ENCODE measurements at places on chromosomes 12 and 14. TPM values are rescaled to one million over a fixed set of nuclear protein-coding genes. Genes with fewer than 3 reads are reported as not detected.

BICD1 gene
- total RNA-seq, result 18.2 TPM

SPPL3 gene
- 33.6 TPM for total RNA-seq

KIF5A gene
- total RNA-seq, result 2.4 TPM

DBX2 gene
- total RNA-seq, result not detected

IL26 gene
- 7.7 TPM for total RNA-seq

SMCO3 gene
- total RNA-seq, result not detected

DNA sequence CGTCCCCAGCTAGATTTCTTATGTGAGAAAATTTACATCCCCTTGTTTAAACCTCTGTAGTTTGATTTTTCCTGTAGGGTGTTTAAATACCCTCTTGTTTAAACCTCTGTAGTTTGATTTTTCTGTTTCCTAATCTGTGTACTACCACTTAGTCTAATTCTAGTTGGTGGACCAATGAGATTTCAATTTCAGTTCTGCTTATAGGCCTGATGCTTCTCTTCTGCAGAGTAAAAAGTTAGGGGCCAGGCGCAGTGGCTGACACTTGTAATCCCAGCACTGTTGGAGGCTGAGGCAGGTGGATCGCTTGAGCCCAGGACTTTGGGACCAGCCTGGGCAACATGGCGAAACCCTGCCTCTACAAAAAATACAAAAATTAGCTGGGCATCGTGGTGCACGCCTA, 11.5 kb downstream of the UBC start:
- H3K27me3 ChIP-seq, result peaks cover 4% of the 10 kb centered on the region
- no peaks in the 10 kb centered on the region for H3K36me3 ChIP-seq

GRCh38 chr12:69966409-69966808, 141.4 kb downstream of the MYRFL start:
- H3K4me3 ChIP-seq, result no peak overlapping the region
- no peak for DNase-seq
- H3K27me3 ChIP-seq, result no peaks in the 10 kb centered on the region
- H3K27ac ChIP-seq, result no peak overlapping the region

GRCh38 chr12:123270214-123271000, 1.2 kb downstream of the CDK2AP1 start:
- no peaks in the 10 kb centered on the region for H3K27me3 ChIP-seq
- H3K4me1 ChIP-seq, result peaks cover 16% of the 10 kb centered on the region
- H3K36me3 ChIP-seq, result peaks cover 2% of the 10 kb centered on the region
- peak overlapping the region; percentile 83 for H3K27ac ChIP-seq

GRCh38 chr12:25034676-25035075, 85.8 kb upstream of the BCAT1 start:
- peak; percentile 35 for DNase-seq
- H3K36me3 ChIP-seq, result no peaks in the 10 kb centered on the region
- H3K27ac ChIP-seq, result no peak overlapping the region
- no peak overlapping the region for H3K4me3 ChIP-seq
- H3K4me1 ChIP-seq, result no peaks in the 10 kb centered on the region
- peaks cover 17% of the 10 kb centered on the region for H3K27me3 ChIP-seq

- no peaks in the 10 kb centered on the region for H3K4me1 ChIP-seq
- no peak overlapping the region for H3K4me3 ChIP-seq
- peak; percentile 31 for DNase-seq
- no peak overlapping the region for H3K27ac ChIP-seq
- H3K36me3 ChIP-seq, result no peaks in the 10 kb centered on the region
Measured at GRCh38 chr14:89924268-89924667, 30.3 kb downstream of the EFCAB11 start.

GRCh38 chr12:104671409-104672095, 214.8 kb downstream of the CHST11 start:
- no peaks in the 10 kb centered on the region for H3K27me3 ChIP-seq
- peak overlapping the region; percentile 89 for H3K27ac ChIP-seq
- H3K4me1 ChIP-seq, result peaks cover 59% of the 10 kb centered on the region

- H3K4me1 ChIP-seq, result no peaks in the 10 kb centered on the region
- H3K36me3 ChIP-seq, result no peaks in the 10 kb centered on the region
- no peak overlapping the region for H3K27ac ChIP-seq
- no peaks in the 10 kb centered on the region for H3K27me3 ChIP-seq
- H3K4me3 ChIP-seq, result no peak overlapping the region
Measured at GRCh38 chr14:32980178-32980901, 41.7 kb downstream of the NPAS3 start.

- peaks cover 10% of the 10 kb centered on the region for H3K27me3 ChIP-seq
- peaks cover 2% of the 10 kb centered on the region for H3K36me3 ChIP-seq
Measured at GRCh38 chr12:104212516-104212915, 3.1 kb upstream of the TXNRD1 start.

GRCh38 chr12:3135522-3136461, 58.6 kb downstream of the TSPAN9 start:
- H3K4me3 ChIP-seq, result no peak overlapping the region
- H3K36me3 ChIP-seq, result no peaks in the 10 kb centered on the region
- DNase-seq, result peak; percentile 79

GRCh38 chr12:45599196-45599595, 130.3 kb upstream of the ARID2 start:
- peaks cover 26% of the 10 kb centered on the region for H3K27me3 ChIP-seq
- peaks cover 2% of the 10 kb centered on the region for H3K36me3 ChIP-seq
- no peaks in the 10 kb centered on the region for H3K4me1 ChIP-seq
- no peak overlapping the region for H3K27ac ChIP-seq
- DNase-seq, result no peak

GRCh38 chr12:128365651-128366231, 98.8 kb downstream of the TMEM132C start:
- no peaks in the 10 kb centered on the region for H3K36me3 ChIP-seq
- no peak for DNase-seq

DNA sequence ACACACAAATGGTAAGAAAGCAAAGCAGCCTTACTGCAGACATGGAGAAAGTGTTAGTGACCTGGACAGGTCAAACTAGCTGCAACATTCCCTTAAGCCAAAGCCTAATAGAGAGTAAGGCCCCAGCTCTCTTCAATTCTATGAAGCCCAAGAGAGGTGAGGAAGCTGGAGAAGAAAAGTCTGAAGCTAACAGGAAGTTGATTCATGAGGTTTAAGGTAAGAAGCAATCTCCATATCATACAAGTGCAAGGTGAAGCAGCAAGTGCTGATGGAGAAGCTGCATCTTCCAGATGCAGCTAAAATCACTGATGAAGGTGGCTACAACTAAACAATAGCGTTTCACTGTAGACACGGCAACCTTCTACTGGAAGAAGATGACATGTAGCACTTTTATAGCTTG, 53.5 kb downstream of the PPP1R12A start:
- H3K27me3 ChIP-seq, result no peaks in the 10 kb centered on the region
- peak overlapping the region; percentile 16 for H3K27ac ChIP-seq
- peaks cover 35% of the 10 kb centered on the region for H3K4me1 ChIP-seq
- no peak for DNase-seq
